Urinary bladder (tissue), 4 donors: ENCODE measurements at places on chromosomes 3 and 15.

DNA sequence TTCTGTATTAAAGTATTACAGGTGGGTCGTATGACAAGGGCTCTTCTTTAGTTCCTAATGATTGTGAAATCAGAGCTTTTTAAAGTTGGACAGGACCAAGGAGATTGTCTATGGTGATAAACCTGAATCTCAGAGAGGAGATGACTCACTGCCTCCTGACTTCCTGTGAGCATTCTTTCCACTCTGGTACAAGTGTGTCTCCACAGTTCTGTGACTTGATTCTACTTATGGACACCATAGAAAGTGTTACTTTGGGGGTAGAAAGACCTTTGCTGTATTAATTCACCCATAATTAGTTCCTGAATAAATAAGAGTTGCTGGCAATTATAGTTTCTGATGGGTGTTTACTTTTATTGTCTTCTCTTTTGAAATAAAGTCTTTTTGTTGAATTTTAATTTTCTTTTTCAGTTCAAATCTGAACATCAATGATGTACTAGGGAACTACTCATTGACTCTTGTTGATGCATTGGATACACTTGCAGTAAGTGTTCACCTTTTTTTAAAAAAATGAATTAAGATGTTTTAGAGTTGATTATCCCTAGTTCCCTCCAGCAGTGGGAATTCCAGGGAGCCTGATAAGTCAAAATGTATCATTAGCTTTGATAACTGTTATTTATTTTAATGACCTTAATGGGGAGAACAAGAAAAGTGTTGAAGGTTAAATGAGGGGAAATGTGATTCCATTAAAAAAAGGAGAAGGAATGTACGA lies 7.4 kb downstream of the EDEM1 start:
- DNase-seq, result no peak

DNA sequence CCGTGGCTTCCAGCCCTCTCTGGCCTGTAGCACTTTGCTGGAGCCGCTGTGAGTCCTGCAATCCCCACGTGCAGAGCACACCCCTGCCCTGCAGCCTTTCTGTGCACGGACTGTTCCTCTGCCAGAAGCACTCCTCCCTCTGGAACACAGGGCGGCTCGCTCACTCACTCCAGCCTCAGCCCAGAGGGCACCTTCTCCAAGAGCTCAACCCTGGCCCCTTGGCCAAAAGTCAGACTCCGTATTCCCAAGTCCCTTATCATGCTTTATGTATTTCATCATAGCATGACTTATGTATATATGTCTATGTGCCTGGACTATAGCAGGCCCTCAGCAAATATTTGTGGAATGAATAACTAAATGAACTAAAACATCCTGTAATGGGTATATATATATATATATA lies 63.2 kb downstream of the ASB7 start:
- no peak for DNase-seq

DNA sequence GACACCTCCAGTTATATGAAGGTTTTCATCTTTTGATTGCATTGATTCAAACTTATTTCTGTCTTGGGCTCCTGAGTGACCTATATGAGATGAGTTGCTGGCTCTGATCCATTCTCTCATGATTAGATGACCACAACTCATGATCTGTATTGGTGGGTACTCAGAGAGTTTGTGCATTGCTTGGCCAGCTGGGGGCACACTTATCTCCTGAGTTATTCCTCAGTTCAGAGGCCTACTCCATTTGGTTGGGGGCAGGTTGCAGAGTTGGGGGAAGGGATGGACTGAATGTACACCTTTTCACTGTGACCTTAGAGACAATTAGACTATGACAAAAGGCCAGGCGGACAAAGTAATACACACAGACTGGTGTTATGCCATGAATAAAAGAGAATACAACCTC lies 166.2 kb upstream of the SEMA6D start:
- no peak for DNase-seq

DNA sequence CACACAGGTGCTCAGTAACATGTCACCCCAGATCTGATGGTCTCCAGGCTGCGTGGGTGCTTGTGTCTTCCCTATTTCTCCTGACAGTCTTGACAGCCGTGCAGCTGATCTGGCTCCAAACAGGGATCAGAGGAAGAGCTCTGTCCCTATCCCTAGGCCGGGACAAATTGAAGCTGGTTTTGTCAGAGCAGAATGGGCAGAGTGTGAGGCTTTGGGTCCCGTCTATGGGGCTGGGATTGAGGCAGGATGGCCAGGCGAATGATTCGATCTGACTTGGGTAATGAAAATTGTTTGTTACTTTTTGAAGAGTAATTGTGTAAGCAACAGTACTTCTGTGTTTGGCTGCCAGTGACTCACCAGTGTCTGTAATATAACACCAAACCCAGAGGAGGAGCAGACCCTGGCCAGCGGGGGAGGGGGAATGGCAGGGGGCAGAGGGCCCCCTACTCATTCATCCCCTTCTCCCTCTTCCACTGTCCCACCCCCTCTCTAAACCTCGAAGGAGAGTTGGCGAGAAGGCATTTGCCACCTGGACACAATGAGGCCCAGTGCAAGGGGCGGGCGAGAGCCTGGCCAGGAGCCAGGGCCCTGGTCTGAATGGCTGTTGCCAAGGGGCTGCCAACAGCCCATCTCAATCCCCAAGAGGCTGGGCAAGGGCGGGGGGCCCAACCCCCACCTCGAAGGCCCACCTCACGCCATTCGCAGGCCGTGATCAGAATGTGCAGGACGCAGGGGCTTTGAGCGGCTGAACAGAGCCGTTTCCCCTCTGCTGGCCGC lies 4.9 kb upstream of the MAGEF1 start:
- DNase-seq, result no peak

- DNase-seq, result no peak
These were observed 14.3 kb downstream of the LIMD1 start for GRCh38 chr3:45608885-45609284.

DNA sequence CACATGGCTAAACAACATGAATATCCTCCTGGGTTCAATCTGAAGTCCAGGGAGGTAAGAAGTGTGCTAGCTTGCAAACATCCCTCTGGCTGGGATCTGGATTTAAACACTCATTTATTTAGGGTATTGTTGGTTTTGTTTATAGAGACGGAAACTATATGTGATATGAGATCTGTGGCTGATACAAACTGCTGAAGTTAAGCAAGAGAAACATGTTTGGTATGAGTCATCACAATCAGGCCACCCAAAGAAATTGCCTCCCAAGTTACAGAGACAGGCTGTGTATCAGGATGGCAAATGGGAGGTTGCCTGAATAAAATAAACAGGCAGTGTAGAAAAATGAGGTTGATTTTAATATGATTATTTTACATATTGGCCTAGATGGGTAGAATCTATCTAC lies 562.1 kb downstream of the IGSF11 start:
- peak; percentile 8 for DNase-seq

DNA sequence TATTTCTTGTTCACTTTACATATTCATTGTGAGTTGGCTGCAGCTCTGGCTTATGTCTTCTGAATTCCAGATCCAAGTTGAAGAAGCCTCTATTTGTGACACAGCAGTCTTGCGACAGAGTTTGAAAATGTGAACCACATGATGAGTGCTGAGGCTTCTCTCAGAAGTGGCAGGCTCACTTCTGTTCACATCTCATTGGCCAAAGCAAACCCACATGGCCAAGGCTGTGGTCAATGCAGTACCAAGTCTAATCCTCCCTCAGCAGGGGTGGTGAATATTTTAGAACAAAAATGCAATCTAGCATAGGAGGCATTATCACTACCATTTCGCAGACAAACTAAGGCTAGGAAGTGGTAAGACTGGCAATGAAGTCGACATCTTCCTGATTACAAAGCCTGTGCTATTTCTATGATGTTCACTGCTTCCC lies 45.2 kb downstream of the CDCP1 start:
- DNase-seq, result no peak

GRCh38 chr15:40102897-40103858 lies 5.5 kb downstream of the BMF start:
- DNase-seq, result peak; percentile 88

DNA sequence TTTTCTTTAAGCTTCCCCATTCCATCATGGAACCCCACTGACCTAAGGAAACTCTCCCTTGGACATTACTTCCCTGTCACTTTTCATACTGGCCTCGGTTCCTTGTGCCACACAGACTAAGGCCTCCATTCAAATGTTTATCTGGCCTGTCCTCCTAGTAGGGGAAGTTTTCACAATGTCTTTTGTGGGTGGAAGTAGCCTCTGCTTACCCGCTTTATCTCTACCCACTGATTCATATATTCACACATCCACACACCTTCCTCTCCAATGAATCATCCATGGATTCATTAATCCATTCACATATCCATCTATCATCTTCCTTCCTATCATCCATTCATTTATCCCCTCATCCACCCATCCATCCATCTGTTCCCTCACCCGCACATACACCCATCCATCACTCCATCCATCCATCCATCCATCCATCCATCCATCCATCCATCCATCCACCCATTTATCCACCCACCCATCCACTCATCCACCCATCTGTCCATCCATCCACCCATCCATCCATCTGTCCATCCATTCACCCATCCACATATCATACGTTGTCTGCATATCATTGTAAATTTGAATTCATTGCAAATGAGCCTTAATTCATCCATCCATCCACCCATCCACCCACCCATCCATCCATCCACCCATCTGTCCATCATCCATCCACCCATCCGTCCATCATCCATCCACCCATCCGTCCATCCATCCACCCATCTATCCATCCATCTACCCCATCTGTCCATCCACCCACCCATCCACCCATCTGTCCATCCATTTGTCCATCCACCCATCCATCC lies 49.1 kb downstream of the IQSEC1 start:
- no peak for DNase-seq

DNA sequence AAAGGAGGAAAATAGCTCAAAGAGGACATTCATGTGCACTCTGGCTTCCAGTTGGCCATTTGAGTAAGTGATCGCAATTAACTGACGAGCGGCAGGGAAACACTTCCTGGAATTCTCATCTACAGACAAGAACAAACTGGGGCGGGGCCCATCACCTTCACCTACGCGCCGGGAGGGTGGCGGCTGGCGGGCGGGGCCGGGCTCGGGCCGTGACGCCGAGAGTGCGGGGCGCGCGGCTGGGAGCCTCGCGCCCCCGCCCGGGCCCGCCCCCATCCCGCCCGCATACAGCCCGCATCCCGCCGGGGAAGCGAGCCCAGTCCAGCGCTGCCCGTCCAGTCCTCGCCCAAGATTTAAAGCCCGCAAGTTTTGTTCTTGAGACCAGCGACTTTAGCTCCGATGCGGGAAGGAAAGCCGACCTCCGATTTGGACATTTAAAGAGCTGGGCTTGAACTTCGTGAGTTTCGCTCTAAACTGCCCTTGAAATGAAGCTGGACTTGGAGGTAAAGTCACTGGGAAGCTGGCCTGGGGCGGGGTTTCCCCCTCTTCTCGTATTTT lies at the start of gene B3GNT5:
Gene B3GNT5 (plus strand): TSS at position 281 of the 555 bp plus-strand sequence. CDS start 16,546 bp downstream, outside the sequence.
- DNase-seq, result no peak

- DNase-seq, result no peak
These were observed 154.2 kb downstream of the MECOM start for GRCh38 chr3:169509359-169509758.

- DNase-seq, result peak; percentile 35
These were observed 1.6 kb downstream of the SPRED1 start for GRCh38 chr15:38254051-38254883.

- DNase-seq, result no peak
These were observed 116.7 kb downstream of the ERC2 start for GRCh38 chr3:56351537-56351936.

DNA sequence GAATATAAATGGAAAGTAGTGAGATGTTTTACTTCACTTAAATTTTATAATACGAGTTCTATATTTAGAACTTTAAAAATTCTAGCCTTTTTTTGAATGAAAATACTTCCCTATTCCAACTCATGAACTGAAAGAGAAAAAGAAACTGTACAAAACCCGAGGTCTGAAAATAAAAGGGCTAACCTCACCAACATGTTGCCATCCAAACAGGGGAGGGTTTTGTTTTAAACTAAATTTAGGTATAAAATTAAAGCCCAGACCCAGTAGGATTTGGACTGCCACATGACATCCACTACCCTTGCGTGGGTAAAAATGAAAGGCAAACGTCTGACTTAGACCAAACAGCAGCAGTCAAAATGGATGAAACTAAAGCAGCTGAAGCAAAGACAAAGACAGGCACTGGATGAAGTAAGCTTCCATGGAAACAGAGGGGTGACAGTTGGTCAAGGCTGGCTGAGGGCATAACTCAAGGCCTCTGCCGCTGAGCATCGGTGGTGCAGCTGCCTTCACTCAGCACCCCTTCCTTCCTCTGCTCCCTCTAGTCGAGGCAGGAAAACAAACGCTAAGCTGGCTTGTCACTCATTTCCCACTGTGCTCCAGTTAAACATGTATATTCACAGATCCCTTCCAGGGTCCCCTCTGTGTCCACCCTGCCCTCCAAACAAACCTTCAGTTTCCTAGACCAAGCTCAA lies 58.1 kb downstream of the TM4SF4 start:
- DNase-seq, result no peak

- DNase-seq, result no peak
These were observed 295.3 kb upstream of the SLITRK3 start for GRCh38 chr3:165491487-165491886.

- DNase-seq, result no peak
These were observed 13.7 kb downstream of the SEMA3F start for GRCh38 chr3:50168791-50169190.

DNA sequence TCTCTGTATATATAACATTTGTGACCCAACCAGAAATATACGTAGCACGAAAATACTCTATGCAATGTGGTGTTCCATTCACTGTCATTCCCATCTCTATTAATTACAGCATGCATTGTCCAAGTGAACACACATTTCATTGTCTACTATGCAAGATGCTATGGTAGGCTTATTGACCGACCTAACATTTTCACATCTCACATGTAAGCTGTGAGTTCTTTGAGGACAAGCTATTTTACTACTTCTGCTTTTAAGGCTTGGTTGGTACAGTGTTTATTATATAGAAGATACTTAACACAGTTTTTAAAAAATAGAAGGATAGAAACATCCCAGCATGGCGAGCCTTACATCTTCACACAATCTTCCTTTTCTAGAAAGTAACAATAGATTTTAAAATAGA lies 164.4 kb downstream of the KLHL25 start:
- no peak for DNase-seq

DNA sequence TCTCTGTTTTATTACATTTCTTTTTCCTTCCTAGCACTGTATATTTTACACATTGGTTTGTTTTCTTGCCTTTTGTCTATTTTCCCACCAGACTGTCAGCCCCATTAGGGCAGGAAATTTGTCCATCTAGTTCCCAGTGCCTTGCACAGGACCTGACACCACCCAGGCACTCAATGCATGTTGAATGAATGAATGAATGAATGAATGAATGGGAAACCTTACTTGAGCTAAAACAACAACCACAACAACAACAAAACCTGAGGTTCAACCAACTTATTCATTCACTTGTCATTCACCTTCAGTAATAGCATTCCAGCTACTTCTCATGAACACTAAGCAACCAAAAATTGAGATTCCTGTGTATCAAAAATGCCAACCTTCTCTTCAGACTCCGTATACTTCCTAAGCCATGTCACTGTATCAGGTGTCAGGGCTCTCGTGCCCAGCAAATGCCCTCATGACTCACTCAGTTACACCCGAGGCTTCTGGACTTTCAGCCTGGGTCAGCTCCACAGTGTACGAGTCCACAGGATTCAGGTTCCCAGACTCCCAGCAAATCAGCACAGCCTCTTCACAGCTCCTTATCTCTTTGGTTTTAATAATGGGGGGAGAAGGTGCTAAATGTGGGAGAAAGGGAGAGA lies 37.3 kb downstream of the FSD2 start:
- DNase-seq, result no peak

GRCh38 chr3:147191795-147192385 lies 214.5 kb downstream of the ZIC4 start:
- DNase-seq, result no peak

- no peak for DNase-seq
These were observed 74.2 kb downstream of the RFTN1 start for GRCh38 chr3:16439163-16439847.

GRCh38 chr3:126395846-126396513 lies 1.3 kb downstream of the CFAP100 start:
- DNase-seq, result no peak
